Activated T-helper 1 cell treated with anti-CD3 and anti-CD28 coated beads, Interleukin-12 subunit alpha, Interleukin-12 subunit beta, Interleukin-2, Interleukin-4 antibody, amounts not matched to agents 30 ng/mL and 10 ng/mL and 1 ng/mL, durations not matched to agents 14 hours and 24 hours and 36 hours (primary cell): ENCODE measurements at places on chromosomes 6 and 20. TPM values are rescaled to one million over a fixed set of nuclear protein-coding genes. Genes with fewer than 3 reads are reported as not detected.
A peak's percentile ranks its signal among the peaks of the same experiment; 100 is the strongest.

DNA sequence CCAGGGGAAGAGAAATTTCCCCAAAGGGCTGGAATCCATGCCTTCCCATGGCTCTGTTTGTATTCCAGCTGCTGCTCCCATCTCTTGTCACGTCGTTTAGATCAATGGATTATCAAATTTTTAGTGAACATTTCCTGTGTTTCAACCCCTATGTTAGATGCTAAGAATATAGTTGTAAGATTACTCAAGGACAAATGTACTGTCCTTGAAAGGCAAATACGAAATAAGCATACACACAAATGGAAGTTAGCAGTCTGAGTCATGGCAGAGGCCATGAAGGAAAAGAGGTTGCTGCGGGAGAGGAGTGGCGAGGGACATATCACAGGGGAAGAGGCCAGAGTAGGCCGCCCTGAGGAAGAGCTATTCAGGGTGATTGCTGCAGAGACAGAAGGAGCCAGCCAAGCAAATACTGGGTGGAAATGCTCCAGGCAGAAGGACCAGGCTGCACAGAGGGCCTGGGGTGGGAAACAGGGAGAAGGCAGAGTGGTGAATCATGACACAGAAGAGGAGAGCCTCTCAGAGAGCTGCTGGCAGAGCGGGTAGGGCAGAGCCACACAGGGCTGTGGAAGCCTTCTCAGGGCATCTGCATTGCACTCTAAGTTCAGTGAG is 219.2 kb upstream of the LRFN2 start:
- DNase-seq, result no peak
- no peaks in the 10 kb centered on the region for H3K36me3 ChIP-seq
- H3K27ac ChIP-seq, result no peak overlapping the region
- H3K27me3 ChIP-seq, result peaks cover 10% of the 10 kb centered on the region

DNA sequence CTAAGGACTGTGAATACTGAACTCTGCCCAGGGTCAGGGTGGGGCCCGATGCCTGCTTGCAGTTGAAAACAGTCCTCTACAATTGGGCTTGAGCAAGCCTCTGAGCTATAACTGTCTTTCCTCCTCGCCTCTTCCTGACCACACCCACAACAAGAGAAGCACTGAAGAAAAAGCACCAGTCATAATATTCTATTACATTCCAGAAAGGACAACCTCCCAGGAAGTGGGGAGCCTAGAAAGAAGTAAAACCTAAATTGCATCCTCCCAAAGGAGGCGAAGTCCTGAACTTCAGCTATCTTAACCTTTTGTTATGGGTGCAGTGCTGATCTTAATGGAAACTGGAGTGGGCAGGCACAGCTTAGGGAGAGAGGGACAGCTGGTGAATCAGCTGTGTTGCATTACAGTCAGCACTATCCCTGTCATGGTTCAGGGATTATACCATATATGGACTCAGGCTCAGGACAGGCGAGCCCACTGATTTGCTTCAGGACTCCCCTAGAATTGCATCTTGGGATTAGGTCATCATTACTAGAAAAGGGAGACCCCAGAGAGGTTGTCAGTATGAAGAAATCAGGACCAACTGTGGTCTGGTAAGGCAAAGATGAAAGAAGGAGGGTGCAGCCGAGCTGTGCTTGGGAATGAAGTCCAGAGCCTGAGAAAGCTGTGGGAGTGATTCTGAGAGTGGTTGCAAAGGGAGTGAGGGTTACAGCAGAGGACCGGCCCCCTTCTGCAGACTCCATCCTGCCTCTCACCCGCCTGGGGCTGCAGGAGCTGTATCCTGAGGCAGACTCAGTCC is 18.3 kb upstream of the TRAM2 start:
- peaks cover 9% of the 10 kb centered on the region for H3K4me1 ChIP-seq
- no peaks in the 10 kb centered on the region for H3K36me3 ChIP-seq
- DNase-seq, result no peak
- no peak overlapping the region for H3K27ac ChIP-seq
- H3K27me3 ChIP-seq, result peaks cover 4% of the 10 kb centered on the region
- no peak overlapping the region for H3K4me3 ChIP-seq

DNA sequence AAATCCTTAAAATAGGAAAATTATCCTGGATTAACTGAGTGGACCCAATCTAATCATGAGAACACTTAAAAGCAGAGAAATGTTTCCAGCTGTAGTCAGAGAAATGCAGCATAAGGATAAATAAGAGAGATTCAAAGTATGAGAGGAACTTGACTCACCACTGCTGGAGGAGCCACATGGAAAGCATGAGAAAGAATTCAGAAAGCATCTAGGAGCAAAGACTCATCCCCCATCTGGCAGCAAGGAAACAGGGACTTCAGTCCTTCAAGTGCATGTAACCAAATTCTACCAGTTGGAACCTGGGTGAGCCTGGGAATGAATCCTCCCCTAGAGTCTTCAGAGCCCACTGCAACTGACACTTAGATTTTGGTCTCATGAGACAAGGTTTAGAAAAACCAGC is 33.7 kb downstream of the RNF146 start:
- H3K27me3 ChIP-seq, result no peaks in the 10 kb centered on the region
- no peak overlapping the region for H3K4me3 ChIP-seq
- peaks cover 11% of the 10 kb centered on the region for H3K4me1 ChIP-seq
- H3K27ac ChIP-seq, result no peak overlapping the region

- peaks cover 30% of the 10 kb centered on the region for H3K27me3 ChIP-seq
- H3K27ac ChIP-seq, result no peak overlapping the region
- no peaks in the 10 kb centered on the region for H3K36me3 ChIP-seq
- no peaks in the 10 kb centered on the region for H3K4me1 ChIP-seq
- no peak overlapping the region for H3K4me3 ChIP-seq
Measured at GRCh38 chr6:109179507-109179906, 84.2 kb downstream of the CEP57L1 start.

DNA sequence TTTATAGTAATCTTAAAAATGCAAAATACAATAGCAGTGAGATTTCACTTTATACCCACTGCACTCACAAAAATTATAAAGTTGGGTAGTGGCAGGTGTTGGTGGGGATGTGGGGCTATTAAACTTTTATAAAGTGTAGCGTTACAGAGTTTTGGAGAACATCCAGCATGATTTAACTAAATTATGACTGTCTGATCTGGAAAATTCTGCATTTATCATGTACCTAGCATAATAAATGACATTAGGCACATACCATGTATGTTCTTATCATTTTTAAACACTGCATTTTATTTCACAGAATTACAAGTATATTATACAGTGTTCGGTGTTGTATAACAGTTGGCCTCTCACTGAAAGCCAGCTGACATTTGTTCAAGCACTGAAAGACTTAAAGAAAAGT is 169.9 kb downstream of the ADGB start:
- H3K27me3 ChIP-seq, result peaks cover 5% of the 10 kb centered on the region
- H3K27ac ChIP-seq, result no peak overlapping the region
- DNase-seq, result no peak

DNA sequence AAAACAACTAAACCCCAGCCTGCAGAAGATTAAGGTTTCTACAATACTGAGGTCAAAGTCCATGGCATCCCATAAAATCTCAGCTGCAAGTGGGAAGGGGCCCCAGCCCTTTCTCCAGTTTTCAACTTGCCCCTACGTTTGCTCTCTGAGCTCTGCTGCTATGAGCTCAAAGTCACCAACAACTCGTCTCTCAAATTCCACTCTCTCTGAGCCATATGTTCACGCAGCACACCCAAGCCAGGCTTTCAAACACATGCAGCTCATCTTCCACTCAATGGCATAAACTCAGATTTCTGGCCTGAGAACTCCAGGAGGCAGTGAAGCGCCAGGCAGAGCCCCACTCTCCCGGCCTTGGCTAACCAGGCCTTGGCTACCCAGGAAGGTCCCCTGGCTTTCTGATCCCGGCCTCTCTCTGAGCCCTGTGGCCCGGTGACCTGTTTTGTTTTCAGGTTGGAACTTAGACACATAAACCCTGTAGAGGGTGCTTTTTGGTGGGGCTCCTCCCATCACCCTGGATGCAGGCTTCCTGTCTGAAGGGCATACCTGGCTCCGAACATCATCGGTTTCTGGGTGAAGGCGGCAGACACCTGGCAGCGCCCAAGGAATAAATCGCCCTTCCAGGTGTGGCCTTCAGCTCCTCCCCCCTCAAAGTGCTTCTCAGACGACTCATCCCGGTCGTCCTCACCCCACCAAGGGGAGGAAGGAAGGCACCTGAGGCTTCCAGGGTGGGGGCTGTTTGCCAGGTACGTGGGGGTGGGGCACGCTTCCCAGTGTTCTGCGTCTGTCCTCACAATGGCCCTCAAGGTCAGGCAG is 12.4 kb downstream of the SLC22A23 start:
- no peak overlapping the region for H3K4me3 ChIP-seq
- peaks cover 5% of the 10 kb centered on the region for H3K27me3 ChIP-seq
- no peaks in the 10 kb centered on the region for H3K4me1 ChIP-seq
- H3K36me3 ChIP-seq, result no peaks in the 10 kb centered on the region
- no peak for DNase-seq

- H3K27ac ChIP-seq, result no peak overlapping the region
- no peaks in the 10 kb centered on the region for H3K4me1 ChIP-seq
- no peak for DNase-seq
- H3K36me3 ChIP-seq, result no peaks in the 10 kb centered on the region
Measured at GRCh38 chr6:5061152-5061551, 24.0 kb upstream of the PPP1R3G start.

DNA sequence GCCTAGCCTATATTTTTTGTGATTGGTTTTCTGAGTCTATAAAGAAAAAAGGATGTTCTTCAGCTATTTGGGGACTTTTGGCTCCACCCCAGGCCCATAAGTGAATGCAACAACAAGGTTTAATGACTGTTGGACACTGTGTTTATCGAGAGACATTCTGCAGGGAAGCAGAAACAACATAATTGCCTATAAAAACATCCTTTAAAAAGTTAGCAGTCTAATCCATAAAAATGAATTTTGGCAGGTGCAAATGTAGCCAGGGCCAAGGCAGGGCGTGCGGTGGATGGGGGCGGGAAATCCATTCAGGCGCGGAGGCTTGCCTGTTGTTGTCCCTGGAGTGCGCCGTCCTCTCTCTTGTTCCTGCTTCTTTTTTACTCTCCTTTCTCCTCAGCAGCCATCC is 99.3 kb downstream of the PAX1 start:
- H3K4me3 ChIP-seq, result no peak overlapping the region
- H3K4me1 ChIP-seq, result no peaks in the 10 kb centered on the region
- no peak for DNase-seq

DNA sequence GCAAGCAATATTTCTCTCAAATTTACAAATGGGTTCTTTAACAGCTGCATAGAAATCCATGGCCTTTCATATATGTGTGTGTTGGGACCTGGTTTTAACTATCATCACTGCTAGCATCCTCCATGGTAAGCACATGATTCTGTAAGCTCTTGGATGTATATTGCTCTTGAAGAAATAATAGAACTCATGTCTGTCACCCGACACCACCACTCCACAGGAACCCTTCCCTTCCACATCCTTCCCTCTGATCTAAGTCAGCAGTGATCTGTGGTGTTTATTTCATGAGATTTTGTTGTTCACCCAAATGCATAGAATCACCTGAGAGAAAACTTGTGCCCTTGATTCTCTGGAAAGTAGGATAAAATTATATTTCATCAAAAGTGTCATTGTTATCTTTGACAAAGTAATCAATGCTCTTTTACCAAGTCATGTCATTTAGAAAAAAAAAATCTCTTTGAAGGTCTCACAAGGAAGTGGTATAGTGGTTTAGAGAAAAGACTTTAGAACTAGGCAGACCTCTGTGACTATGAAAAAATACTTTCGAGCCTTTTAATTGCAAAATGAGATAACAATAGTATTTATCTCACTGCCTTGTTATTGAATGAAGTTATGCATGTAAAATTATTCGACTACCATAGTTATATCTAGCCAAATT is 649.8 kb upstream of the SLC35B3 start:
- no peaks in the 10 kb centered on the region for H3K27me3 ChIP-seq
- DNase-seq, result no peak
- no peak overlapping the region for H3K27ac ChIP-seq
- H3K4me3 ChIP-seq, result no peak overlapping the region

- no peak overlapping the region for H3K4me3 ChIP-seq
- H3K36me3 ChIP-seq, result no peaks in the 10 kb centered on the region
- H3K27me3 ChIP-seq, result no peaks in the 10 kb centered on the region
- H3K27ac ChIP-seq, result no peak overlapping the region
Measured at GRCh38 chr6:101676187-101676586, 282.7 kb downstream of the GRIK2 start.

DNA sequence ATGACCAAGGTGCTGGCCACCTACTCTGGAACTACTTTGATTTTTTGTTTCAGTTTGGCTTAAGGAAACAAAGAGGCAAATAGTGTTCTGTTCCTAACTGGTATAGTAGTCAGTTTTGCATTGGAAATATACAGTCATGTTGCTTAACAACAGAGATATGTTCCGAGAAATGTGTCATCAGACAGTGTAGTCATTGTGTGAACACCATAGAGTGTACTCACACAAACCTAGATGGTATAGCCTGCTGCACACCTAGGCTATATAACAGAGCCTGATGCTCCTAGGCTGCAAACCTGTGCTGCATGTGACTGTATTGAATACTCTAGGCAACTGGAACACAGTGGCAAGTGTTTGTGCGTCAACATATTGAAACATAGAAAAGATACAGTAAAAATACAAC is 80.4 kb downstream of the ARID1B start:
- peaks cover 4% of the 10 kb centered on the region for H3K36me3 ChIP-seq
- H3K27ac ChIP-seq, result peak overlapping the region; percentile 90
- no peak overlapping the region for H3K4me3 ChIP-seq

DNA sequence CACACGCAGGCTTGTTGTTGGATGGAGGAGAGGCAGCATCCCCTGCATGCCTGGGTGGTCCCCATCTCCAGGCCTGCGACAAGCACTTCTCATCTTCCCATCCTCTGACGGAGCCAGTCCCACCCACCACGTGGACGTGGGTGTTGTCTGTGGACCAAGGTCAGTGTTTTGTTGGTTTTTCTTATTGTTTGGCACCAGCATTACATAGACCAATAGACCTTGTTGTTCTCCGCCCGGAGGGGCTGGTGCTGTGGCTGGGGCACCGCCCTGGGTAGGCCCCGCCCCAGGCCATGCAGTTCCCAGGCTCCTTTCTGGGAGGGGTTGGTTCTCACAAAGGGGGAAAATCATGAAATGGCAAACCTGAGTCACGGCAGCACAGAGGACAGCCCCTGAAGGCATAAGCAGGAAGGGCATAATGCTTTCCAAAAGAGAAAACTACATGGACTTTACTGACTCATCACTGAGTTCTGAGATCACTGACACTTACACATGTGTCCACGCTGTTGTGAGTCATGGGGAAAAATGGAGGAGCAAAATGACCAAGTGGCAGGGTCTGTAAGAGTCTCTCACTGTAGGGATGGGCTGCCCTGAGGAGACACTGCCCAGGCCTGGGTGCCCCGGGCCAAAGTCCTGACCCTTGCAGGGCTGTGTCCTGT is 90.8 kb downstream of the THBS2 start:
- H3K27me3 ChIP-seq, result no peaks in the 10 kb centered on the region
- H3K36me3 ChIP-seq, result no peaks in the 10 kb centered on the region
- H3K4me3 ChIP-seq, result no peak overlapping the region
- H3K27ac ChIP-seq, result no peak overlapping the region
- no peak for DNase-seq

GRCh38 chr20:48324744-48325143 is 503.1 kb downstream of the PREX1 start:
- H3K27me3 ChIP-seq, result no peaks in the 10 kb centered on the region
- no peak for DNase-seq
- no peak overlapping the region for H3K4me3 ChIP-seq
- H3K36me3 ChIP-seq, result no peaks in the 10 kb centered on the region

The KCNK5 gene
- 36.7 and 38.7 TPM in 2 replicates for total RNA-seq

The LGSN gene
- not detected in 2 replicates for total RNA-seq

The CST2 gene
- total RNA-seq, result not detected in 2 replicates

The CALHM4 gene
- total RNA-seq, result not detected in 2 replicates

The HLA-DPA1 gene
- 61.0 and 66.7 TPM in 2 replicates for total RNA-seq

The SLC17A1 gene
- not detected in 2 replicates for total RNA-seq

The CDK19 gene
- total RNA-seq, result 12.4 and 13.7 TPM in 2 replicates

The VGLL2 gene
- total RNA-seq, result not detected in 2 replicates

The TMEM200A gene
- 0.67 and 0.69 TPM in 2 replicates for total RNA-seq
